ENCODE measurements at places on chromosomes 5 and 9. TPM values are rescaled to one million over a fixed set of nuclear protein-coding genes. Genes with fewer than 3 reads are reported as not detected.

The PDZD2 gene
- total RNA-seq: 2.6 TPM

The NME5 gene
- total RNA-seq: not detected

The FLT4 gene
- total RNA-seq: 8.4 TPM

The IFNK gene
- total RNA-seq: not detected

The CDX1 gene
- not detected for total RNA-seq

The CARTPT gene
- total RNA-seq: not detected

The CATSPER3 gene
- 0.52 TPM for total RNA-seq

The C5orf58 gene
- not detected for total RNA-seq

The FOCAD gene
- total RNA-seq: 108 TPM
